ENCODE measurements at places on chromosomes 16 and 17. TPM values are rescaled to one million over a fixed set of nuclear protein-coding genes. Genes with fewer than 3 reads are reported as not detected.

DNA sequence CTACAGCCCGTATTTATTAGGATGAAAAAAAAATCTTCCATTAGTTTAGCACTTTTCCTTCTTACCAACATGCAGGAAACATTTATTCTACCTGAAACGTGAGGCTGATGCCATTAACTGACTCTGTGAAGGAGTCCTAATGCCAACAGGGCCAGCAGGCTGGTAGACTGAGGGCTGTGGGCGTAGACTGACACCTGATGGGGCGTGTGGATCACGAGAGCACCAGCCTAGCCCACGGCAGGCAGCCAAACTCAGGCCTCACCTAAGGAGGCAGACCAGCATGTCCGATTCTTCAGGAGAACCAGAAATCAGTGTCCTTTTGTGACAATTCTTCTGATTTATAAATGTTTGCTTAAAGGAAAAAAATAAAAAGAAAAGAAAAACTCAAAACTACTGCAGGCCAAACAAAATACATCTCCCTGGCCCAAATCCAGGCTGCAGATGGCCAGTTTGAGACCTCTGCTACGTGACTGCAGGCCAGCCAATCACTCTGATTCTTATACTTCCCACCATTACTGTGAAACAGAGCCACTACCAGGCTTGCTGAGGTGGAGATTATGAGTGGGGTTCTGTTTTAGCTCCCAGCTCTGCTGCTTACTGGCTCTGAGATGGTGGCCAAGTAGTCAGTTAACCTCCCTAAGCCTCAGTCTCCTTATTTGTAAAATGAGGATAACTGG lies 66.5 kb downstream of the GNAO1 start:
- no peak for DNase-seq

DNA sequence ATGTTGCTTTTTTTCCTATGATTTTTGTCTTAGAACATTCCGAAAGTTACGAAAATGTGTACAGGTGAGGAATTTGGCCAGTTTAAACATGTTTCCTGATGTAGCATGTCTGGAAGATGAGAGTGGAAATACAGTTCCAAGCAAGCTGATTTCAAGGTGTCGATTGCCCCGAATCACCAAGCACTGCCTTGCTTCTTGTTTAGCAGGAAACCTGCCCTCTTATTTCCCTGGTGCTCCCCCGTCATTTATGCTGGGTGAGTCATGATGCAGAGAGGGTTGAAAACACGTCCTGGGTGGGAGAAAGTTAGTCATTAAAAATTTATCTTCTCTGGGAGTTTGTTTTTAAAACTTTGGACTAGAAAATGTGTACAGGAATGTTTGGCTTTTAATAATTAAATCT lies 608.6 kb upstream of the EEF2KMT start:
- DNase-seq = no peak

- no peak for DNase-seq
Measured at GRCh38 chr16:4894276-4895150, 42.4 kb downstream of the PPL start.

GRCh38 chr16:86316967-86317812 lies 193.1 kb upstream of the FOXF1 start:
- DNase-seq = no peak

GRCh38 chr17:14156689-14157088 lies 80.0 kb downstream of the CDRT15 start:
- DNase-seq = no peak

The PLLP gene
- polyA plus RNA-seq = 0.72 TPM

The NEUROD2 gene
- polyA plus RNA-seq = not detected

The CNGB1 gene
- not detected for polyA plus RNA-seq

The ATF7IP2 gene
- 119 TPM for polyA plus RNA-seq

The LRRC75A gene
- 4.6 TPM for polyA plus RNA-seq

DNA sequence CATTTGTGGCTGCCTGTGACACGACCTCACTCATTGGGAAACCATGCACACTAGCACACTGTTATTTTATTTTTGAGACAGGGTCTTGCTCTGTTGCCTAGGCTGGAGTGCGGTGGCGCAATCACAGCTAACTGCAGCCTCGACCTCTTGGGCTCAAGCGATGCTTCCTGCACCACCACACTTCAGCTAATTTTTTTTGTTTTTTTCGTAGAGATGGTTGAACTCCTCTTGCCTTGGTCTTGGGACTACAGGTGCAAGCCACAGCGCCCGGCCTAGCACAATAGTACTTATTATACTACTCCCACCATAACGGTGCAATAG lies 2.8 kb upstream of the NPTX1 start:
- DNase-seq = no peak

DNA sequence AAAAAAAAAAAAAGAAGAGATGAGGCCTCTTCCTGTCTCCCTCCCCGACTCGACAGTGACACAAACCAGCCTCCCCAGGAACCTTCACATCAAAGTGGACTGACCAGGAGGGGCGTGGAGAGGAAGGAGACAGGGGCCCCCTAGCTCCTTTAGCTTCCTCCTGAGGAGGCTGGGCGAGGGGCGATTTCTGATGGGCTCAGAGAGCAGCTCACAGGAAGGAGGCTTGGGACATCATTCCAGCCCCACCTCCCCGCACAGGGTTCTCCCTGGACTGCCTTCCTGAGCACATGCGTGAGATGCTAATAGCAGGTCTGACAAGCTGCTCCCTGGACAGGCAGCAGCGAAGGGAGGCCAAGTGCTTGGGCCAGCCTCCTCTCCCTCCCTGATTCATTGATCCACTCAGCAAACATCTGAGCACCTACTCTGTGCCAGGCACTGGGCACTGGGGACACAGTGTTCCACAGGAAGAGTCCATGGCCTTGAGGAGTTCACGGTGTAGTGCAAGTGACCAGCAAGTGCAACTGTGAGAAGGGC lies 14.4 kb upstream of the DOK4 start:
- DNase-seq = no peak

- DNase-seq = no peak
Measured at GRCh38 chr16:84999200-84999599, 12.1 kb downstream of the ZDHHC7 start.

The SLC5A11 gene
- not detected for polyA plus RNA-seq

DNA sequence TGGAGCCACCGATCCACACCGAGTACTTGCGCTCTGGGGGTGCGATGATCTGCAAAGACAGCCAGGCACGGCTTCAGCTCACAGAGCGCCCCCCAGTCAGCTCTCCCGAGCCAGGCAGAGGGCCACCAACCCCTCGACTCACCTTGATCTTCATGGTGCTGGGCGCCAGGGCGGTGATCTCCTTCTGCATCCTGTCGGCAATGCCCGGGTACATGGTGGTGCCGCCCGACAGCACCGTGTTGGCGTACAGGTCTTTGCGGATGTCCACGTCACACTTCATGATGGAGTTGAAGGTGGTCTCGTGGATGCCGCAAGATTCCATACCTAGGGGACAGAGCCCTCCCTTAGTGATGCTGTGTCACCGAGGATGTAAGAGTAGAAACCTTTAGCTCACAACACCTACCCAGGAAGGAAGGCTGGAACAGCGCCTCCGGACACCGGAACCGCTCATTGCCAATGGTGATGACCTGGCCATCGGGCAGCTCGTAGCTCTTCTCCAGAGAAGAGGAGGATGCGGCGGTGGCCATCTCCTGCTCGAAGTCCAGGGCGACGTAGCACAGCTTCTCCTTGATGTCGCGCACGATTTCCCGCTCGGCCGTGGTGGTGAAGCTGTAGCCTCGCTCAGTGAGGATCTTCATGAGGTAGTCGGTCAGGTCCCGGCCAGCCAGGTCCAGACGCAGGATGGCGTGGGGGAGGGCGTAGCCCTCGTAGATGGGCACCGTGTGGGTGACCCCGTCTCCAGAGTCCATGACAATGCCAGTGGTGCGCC lies 1.6 kb downstream of the ACTG1 start:
- DNase-seq = peak; percentile 52

- DNase-seq = no peak
Measured at GRCh38 chr16:55250701-55251100, 73.3 kb upstream of the IRX6 start.

DNA sequence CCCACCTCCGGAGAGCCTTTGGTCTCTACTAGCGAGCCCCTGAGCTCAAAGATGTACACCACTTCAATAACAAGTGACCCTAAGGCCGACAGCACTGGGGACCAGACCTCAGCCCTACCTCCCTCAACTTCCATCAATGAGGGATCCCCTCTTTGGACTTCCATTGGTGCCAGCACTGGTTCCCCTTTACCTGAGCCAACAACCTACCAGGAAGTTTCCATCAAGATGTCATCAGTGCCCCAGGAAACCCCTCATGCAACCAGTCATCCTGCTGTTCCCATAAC lies 702 bp downstream of the SPN start:
- no peak for DNase-seq

DNA sequence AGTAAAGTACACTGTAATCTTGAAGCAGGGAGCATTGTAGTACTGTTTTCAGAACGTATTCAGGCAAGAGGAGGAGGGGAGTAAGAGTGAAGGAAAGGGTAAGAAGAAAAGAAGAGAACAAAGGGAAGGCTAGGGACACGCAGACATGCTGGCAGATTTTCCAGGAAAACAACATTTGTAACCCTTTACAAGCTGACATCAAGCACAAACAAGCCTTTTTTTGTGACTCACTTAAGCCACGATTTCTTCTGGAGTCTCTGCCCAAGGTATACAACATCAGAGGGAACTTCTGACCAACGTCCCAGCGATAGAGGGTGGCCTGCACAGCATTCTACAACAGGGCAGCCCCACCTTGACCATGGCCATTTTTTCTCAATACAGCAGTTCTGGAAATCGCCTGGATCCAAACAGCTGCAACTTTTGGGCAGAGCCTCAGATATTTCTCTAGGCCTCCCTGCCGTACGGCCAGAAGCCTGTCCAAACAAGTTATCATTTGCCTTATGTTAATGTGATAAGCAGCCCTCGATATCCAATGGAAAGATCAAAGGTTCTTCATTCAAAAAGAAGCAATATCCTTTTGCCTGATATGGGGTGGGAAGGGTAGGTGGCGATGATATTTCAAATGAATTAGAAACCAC lies 247.3 kb downstream of the ZFHX3 start:
- DNase-seq = no peak

The CSH2 gene
- polyA plus RNA-seq = not detected

The ZPBP2 gene
- polyA plus RNA-seq = 0.09 TPM

The NR1D1 gene
- 10.4 TPM for polyA plus RNA-seq

The ZNF174 gene
- polyA plus RNA-seq = 18.8 TPM

The TMC6 gene
- 296 TPM for polyA plus RNA-seq

GRCh38 chr16:56549744-56550385 lies 15.0 kb upstream of the MT4 start:
- no peak for DNase-seq

DNA sequence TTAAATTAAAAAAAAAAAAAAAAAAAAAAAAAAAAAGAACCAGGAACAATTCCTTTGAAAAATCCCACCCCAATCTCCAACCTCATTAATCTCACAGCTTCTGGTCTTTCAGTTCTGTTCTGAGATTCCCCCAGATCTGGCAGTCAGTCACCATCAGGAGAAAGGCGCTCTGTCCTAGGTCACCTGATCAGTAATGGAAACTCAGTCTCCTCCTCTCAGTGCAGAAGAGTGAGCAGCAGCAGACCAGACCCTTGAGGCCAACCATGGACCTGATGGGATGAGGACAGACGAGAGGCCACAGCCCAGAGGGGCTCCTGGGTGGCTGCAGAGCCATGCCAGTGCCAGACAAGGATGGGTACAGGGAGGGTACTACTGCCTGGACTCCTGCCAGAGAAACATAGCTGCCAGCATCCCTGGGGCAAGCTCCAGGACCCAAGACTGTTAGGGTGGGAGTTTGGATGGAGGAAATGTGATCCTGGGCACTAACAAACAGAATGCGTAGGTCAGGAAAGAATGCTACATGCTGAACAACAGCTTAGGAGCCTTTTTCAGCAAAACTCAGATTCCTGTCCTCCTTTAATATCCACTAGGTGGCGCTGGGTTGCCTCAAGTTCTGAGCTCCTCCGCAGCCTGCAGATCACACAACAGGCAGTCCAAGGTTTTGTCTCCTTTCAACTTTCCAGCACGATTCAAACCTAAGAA lies 28.7 kb downstream of the MPG start:
- peak; percentile 57 for DNase-seq

- no peak for DNase-seq
Measured at GRCh38 chr17:20280851-20281250, 186.5 kb downstream of the LGALS9B start.

The CCDC78 gene
- 0.53 TPM for polyA plus RNA-seq

The HS3ST3B1 gene
- polyA plus RNA-seq = 11.0 TPM

The CMTM4 gene
- polyA plus RNA-seq = 0.20 TPM

The TP53TG3C gene
- not detected for polyA plus RNA-seq

GRCh38 chr17:79981090-79981489 lies 54.6 kb downstream of the TBC1D16 start:
- no peak for DNase-seq

DNA sequence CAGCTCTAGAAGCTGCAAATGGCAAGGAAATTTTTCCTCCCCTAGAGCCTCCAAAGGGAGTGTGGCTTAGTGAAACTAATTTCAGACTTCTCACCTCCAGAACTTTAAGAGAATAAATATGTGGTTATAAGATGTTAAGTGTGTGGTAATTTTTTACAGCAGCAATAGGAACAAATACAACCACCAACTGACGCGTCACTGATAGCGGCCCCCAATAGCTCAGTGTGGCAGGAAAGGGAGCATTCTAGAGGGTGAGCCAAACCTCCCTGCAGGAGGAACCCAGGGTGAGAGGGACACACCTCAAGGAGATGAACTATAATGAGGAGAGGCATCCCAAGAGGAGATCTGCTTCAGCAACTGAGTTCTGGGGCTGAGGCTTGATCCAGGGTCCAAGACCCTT lies 4.0 kb downstream of the CCL4 start:
- peak; percentile 63 for DNase-seq

The UBALD2 gene
- polyA plus RNA-seq = 8.7 TPM

DNA sequence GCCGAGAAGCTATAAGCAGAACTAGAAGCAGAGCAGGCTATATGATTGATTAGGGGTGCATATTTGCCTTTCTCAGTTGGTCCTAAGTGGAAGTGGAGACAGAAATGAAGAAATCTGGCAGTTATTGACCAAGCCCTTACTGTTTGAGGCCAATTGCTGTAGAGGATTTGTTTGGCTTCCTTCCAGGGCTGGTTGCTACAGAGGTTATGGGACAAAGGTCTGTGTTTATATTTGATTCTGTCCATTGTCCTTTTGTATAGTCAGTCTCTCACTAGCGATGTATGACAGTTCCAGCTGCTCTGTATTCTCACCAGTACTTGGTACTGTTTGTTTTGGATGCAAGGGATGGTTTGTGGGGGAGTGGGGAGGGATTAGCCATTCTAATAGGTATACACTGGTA lies 7.3 kb upstream of the ALOX15 start:
- DNase-seq = no peak

DNA sequence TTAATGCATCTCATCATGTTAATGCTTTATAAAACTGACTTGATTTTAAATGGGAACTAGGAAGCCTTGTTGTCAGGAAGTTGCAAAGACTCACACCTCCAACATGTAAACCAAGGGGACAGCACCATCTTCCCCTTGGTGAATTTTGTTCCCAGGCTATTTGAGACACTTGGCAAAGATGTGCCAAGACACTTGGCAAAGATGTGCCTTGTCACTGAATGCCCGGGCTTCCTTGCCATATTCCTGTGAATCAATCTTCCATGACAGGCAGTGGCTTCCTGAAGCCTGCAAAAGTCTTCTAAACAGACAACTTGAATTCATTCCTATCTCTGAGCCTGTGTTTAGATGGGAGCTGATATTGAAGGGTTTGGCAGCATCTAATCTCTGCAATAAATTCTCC lies 465.4 kb upstream of the C16orf82 start:
- DNase-seq = no peak

The TBX21 gene
- 59.6 TPM for polyA plus RNA-seq

Measured in CD8-positive, alpha-beta memory T cell (primary cell).